ACHN (cell line): ENCODE measurements at places on chromosomes 2 and 18.

GRCh38 chr2:173463846-173464245 lies 109.2 kb downstream of the CDCA7 start:
- DNase-seq, result no peak

GRCh38 chr2:188028739-188029138 lies 262.9 kb upstream of the GULP1 start:
- DNase-seq, result no peak

DNA sequence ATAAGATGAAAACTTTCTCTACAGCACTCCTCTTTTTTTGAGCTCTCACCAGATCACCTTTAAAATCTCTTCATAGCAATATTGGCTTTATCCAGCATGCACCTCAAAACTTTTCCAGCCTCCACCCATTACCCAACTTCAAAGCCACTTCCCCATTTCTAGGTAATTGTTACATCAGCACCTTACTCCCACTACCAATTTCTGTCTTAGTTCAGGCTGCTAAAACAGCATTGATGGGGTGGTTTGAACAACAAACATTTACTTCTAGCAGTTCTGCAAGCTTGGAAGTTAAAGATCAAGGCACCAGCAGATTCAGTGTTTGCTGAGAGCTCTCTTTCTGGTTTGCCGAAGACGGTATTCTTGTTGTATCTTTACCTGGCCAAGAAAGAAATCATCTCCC lies 114.0 kb upstream of the SLC39A10 start:
- DNase-seq, result no peak

- DNase-seq, result no peak
Measured at GRCh38 chr18:75554644-75555185, 127.2 kb upstream of the SMIM21 start.

GRCh38 chr2:39407516-39408296 lies 29.4 kb downstream of the MAP4K3 start:
- DNase-seq, result no peak

GRCh38 chr18:14086458-14087231 lies 45.6 kb downstream of the ZNF519 start:
- peak; percentile 49 for DNase-seq

DNA sequence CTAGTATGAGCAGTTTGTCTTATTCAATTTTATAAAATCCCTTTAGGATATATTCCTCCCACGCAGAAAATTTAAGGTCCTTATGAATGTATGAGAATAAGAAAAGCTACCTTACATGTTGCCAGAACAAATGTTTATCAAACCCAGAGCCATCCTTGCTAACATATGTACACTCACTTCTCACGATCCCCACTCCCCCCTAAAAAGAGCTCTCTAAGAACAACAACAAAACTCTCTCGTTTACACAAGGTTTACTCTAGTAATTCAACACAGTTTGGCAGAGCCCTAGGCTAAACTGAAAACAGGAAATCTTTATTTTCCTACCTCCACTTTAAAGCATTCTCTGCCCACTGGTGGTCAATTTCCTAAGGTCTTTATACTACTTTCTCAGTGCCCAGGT lies 504.9 kb downstream of the ZEB2 start:
- no peak for DNase-seq

DNA sequence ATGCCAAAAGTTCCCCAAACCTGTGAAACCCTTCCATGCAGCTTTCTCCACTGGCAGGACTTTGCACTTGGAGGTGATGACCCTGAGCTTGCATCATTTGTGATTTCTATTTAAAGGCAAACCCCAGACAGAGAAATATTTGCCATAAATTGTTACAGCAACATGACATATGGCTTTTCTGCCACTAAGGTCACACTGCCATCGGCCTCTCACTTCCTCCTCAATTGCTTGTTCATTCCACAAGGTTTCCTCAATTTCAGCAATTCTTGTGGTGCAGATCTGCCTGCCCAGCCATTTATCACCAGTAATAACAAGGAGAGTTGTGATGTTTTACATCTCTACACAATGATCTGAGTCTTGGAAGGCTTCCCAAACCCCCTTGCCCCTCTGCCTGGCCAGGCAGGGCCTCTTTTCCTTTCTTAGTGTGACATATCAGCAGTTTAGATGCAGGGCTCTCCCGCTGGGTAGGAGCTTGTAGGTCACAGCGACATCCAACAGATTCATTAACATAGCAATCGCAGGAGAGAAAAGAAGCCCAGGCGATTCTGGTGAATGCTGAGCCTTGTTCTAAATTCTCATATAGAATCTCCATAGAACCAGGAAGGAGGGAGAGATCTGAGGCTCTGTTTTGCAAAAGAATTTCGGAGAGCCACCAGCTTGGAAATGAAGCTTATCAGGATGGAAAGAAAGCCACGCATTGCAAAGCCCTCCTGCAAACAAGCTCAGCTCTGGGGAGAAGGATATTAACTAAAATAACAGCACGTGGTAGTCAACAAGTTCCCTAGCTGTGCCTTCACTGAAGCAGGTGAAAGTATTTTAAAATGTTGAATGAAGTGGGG lies 46.7 kb upstream of the ITGA6 start:
- DNase-seq, result no peak

- DNase-seq, result no peak
Measured at GRCh38 chr2:96256611-96257113, 9.1 kb downstream of the TMEM127 start.

DNA sequence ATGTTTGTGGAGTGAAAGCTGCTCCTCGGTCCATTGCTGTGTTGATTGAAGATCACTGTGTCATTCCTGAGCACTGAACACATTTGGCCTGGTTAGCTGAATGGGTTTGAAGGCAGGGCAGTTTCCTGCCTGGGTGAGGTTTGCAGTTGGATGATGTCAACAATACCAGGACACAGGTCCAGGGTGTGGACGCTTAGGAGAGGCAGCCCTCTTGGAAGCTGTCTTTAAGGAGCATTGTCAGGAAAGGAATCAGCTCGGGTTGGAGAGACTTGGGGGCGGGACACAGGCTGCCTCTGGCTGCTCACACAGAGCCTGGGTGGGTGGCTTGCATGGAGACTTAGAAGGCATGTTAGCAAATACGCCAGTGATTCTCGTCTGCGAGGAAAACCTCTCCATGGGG lies 237.7 kb downstream of the SEPTIN10 start:
- no peak for DNase-seq

DNA sequence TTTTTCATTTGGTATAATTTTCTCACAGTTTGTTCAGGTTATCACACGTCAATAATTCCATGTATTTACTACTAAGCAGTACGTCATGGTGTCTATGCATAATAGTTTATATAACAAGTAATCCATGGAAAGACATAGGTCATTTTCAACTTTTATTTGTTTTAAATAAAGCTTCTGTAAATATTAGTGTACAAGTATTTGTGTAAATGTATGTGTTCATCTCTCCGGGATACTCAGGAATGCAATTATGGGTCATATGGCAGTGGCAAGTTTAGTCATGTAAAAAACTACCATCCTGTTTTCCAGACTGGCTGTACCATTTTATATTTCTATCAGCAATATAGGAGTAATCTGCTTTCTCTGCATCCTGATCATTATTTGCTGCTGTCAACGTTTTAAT lies 231.1 kb upstream of the ZNF804A start:
- no peak for DNase-seq

GRCh38 chr2:143692162-143692561 lies 562.9 kb downstream of the ARHGAP15 start:
- no peak for DNase-seq

DNA sequence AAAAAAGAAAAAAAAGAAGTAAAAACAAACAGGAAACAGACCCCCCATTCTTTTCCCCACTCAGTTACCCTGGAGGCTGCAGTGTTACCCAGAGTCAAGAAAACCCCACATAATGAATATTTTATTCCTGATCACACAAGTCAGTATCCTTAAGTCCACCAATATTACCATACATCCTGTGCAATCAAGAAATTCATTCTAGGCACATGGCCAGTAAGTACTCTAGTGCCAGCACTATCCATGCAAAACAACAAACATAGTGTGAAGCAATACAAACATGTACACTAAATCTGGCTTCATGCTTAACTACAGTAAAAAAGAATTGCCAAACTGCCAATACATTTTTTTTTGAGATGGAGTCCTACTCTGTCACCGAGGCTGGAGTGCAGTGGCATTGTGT lies 111.6 kb downstream of the FAM168B start:
- DNase-seq, result no peak

- DNase-seq, result no peak
Measured at GRCh38 chr2:23901966-23902846, 24.7 kb downstream of the ATAD2B start.

GRCh38 chr2:147572622-147573021 lies 272.2 kb upstream of the ACVR2A start:
- DNase-seq, result no peak

- peak; percentile 68 for DNase-seq
Measured at GRCh38 chr2:174683392-174683759, 80.9 kb downstream of the CHRNA1 start.
